ENCODE measurements at places on chromosomes 16 and 17. TPM values are rescaled to one million over a fixed set of nuclear protein-coding genes. Genes with fewer than 3 reads are reported as not detected.

The KRTAP4-9 gene
- not detected for total RNA-seq

The MT1B gene
- total RNA-seq: not detected

GRCh38 chr16:88910284-88911135 is 44.0 kb upstream of the PABPN1L start:
- no peak for DNase-seq

DNA sequence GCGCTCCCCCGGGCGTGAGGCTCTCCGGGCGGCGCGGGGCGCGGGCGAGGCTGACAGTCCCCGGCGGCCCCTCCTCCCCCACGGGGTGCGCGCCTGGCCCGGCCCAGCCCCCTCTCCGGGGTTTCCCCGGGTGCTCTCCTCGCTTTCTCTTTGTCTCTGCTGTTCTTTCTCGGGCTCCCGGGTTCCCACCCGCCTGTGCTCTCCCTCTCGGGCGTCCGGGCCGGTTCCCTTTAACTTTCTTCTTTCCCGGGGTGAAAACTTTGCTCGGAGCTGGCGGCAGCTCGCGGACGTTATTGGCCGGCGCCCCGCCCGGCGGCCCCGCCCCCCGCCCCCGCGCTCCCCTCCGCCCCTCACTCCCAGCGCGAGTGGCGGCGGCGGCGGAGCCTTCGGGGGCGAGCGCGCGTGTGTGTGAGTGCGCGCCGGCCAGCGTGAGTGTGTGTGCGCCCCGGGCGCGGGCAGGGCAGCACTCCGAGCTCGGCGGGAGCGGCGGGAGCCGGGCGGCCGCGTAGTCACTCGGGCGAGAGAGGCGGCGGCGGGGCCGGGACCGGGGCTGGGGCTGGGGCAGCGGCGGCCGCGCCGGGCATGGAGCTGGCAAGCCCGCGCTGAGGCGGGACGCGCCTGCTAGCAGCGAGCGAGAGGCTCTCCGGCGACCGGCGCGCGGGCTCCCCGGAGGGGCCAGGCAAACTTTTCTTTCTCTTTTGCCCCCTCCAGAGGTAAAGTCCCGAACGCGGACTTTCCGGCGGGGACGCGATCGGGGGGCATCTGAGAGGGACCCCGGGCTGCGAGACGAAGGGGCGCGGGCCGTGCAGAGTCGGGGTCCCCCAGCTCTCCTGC is at the start of gene NTN1:
Gene NTN1 (plus strand): TSS at position 353 of the 834 bp plus-strand sequence. CDS start 864 bp downstream, outside the sequence.
- no peak for DNase-seq

- DNase-seq: no peak
Observed at GRCh38 chr16:26365161-26365940, 673.6 kb downstream of the HS3ST4 start.
